Type B pancreatic cell (in vitro differentiated cells): ENCODE measurements at places on chromosomes 7 and 10. TPM values are rescaled to one million over a fixed set of nuclear protein-coding genes. Genes with fewer than 3 reads are reported as not detected.

The C7orf57 gene
- total RNA-seq, result 0.36 and 1.5 TPM in 2 replicates

- no peak for DNase-seq
- peaks cover 5% of the 10 kb centered on the region for H3K36me3 ChIP-seq
- H3K27me3 ChIP-seq, result no peaks in the 10 kb centered on the region
- no peaks in the 10 kb centered on the region for H3K4me1 ChIP-seq
Measured at GRCh38 chr7:99201027-99201426, 6.9 kb downstream of the KPNA7 start.

The LRRC17 gene
- total RNA-seq, result 1.5 and 68.3 TPM in 2 replicates

DNA sequence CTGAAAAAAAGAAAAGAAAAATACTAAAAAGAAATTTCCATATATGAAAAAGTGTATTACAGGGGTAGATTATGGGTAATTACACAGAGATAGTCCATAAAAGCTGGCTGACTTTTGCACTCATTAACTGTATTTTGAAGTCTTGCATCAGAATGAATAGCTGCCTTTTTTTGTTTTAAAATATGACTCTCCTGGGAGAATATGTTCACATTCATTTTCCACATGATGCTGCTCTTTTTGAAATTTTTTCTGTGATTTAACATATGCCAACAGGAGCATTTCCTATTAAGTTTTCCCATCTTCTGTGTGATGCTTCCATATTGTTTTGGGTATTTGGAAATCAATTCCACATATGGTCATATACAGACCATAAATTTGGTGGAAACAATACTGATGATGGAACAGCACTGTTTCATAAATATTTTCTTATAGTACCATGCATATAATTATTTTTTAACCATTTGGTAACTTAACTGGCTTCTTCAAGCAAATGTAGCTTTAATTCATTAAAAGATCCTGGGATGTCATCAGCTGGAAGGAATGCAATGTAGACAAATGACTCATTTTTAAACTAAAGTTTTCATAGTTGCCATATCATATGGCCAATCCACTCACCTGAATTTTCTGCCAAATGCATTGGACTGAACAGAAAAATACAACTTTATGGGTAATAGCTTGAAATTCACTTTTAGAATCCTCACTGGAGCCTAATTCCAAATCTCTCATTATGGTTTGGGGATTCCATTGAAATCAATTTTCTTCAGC lies 313.9 kb upstream of the GLI3 start:
- H3K4me3 ChIP-seq, result no peak overlapping the region
- H3K27ac ChIP-seq, result no peak overlapping the region
- no peaks in the 10 kb centered on the region for H3K4me1 ChIP-seq
- H3K27me3 ChIP-seq, result no peaks in the 10 kb centered on the region
- peaks cover 3% of the 10 kb centered on the region for H3K36me3 ChIP-seq
- DNase-seq, result no peak

DNA sequence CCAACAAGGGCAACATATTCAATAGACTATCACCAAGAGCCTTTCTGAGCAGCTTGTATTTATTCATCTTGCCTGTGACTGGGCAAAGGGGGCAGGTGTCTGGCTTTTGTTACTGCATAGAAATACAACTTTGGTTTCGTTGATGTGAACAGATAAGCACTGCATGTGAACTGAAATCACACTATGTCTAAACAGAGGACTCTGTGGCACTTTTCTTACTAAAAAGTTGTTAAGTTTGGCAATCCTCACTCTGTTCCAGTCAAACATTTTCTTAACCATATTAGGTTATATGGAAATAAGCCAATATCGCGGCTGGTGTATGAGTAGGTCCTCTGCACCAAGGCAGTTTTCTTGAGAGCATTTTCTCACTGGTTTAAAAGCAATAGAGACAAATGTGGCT lies 48.5 kb downstream of the CALD1 start:
- H3K4me3 ChIP-seq, result no peak overlapping the region
- H3K27ac ChIP-seq, result no peak overlapping the region
- H3K27me3 ChIP-seq, result no peaks in the 10 kb centered on the region
- H3K4me1 ChIP-seq, result peaks cover 26% of the 10 kb centered on the region
- H3K36me3 ChIP-seq, result peaks cover 7% of the 10 kb centered on the region

DNA sequence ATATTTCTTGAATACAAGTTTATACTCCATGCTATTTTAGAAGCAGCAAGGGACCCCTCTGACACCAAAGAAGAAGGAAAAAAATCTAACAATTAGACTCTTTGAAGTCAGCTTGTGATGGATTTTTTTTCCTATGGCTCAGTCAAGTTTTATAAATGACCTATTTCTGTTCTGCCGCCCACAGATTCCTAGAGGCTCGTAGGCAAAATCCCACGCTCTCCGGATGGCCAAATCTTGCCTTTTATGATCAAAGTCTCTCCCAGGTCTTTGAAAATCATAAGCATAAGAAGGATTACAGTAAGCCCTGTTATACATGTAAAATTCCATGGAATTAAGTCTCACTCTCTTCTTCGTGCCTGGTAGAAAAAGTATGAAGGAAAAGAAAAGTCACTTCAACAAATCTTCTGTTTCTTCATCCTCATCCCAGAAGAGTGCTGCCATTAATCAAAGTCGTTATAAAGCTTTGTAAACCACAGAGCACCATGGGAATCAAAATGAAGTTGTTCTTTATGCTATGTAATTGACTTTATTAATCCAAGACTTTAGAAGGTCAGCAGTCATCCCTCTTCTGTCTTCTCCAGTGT lies 33.1 kb downstream of the ASB13 start:
- H3K36me3 ChIP-seq, result no peaks in the 10 kb centered on the region
- H3K4me3 ChIP-seq, result peak overlapping the region; percentile 51
- peaks cover 38% of the 10 kb centered on the region for H3K4me1 ChIP-seq
- peak overlapping the region; percentile 70 for H3K27ac ChIP-seq
- no peak for DNase-seq

DNA sequence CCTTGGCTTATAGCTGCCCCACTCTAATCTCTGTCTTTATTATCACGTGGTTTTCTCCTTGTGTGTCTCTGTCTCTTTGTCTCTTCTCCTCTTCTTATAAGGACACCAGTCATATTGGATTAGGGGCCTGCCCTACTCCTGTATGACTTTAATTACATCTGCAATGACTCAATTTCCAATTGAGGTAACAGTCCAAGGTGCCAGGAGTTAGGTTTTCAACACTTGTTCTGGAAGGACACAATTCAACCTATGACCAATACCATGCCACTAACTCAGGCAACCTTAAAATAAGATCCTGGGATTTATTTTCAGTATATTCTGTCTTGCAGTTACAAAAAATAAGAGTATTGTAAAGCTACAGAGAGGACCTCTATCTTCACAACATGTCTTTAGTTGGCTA lies 21.6 kb upstream of the MET start:
- no peaks in the 10 kb centered on the region for H3K27me3 ChIP-seq
- H3K27ac ChIP-seq, result no peak overlapping the region
- H3K4me1 ChIP-seq, result peaks cover 3% of the 10 kb centered on the region
- H3K4me3 ChIP-seq, result no peak overlapping the region
- DNase-seq, result no peak

The SPDYE6 gene
- total RNA-seq, result not detected in 2 replicates

- no peaks in the 10 kb centered on the region for H3K4me1 ChIP-seq
- no peak for DNase-seq
- H3K4me3 ChIP-seq, result no peak overlapping the region
Measured at GRCh38 chr7:52436278-52436677, 599.2 kb upstream of the POM121L12 start.

DNA sequence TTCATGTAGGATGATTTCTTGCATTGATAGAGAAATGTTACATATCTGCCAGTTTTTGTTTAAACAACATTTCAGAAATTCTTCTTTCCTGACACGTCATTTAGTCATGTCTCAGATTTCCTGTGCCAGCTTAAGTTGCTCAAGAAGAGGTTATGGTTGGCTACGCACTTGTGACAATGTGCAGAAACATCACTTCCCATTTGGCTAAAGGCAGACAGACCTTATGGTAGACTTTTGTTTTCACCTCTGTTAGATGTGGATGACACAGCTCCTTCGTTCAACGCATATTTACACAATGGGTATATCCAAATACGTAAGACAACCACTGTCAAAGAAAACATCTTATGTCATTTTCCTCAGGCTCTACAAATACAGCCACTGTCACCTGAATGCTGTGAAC lies 125.8 kb downstream of the DOCK4 start:
- no peaks in the 10 kb centered on the region for H3K36me3 ChIP-seq
- peaks cover 7% of the 10 kb centered on the region for H3K4me1 ChIP-seq
- no peak overlapping the region for H3K27ac ChIP-seq

DNA sequence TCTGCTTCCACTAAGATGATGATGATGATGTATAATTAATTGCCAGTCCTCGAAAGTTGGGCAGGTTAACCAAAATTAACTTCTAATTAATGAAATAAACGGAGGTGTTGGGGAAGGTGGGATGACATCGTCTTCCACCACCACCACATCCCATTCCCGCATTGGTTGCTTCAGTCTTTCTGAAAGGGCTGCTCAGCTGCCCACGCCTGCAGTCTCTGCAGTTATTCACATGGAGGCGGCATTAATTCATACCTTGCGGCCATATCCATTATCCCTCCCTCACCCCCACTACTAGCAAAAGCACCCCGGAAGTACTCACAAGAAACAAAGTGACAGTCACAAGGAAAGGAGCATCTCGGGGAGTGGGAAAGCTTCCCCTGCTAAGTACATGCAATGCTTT lies 387.9 kb downstream of the DPP6 start:
- no peak overlapping the region for H3K27ac ChIP-seq
- H3K36me3 ChIP-seq, result no peaks in the 10 kb centered on the region
- H3K27me3 ChIP-seq, result no peaks in the 10 kb centered on the region
- H3K4me3 ChIP-seq, result no peak overlapping the region

The ITIH5 gene
- 34.0 and 37.3 TPM in 2 replicates for total RNA-seq

DNA sequence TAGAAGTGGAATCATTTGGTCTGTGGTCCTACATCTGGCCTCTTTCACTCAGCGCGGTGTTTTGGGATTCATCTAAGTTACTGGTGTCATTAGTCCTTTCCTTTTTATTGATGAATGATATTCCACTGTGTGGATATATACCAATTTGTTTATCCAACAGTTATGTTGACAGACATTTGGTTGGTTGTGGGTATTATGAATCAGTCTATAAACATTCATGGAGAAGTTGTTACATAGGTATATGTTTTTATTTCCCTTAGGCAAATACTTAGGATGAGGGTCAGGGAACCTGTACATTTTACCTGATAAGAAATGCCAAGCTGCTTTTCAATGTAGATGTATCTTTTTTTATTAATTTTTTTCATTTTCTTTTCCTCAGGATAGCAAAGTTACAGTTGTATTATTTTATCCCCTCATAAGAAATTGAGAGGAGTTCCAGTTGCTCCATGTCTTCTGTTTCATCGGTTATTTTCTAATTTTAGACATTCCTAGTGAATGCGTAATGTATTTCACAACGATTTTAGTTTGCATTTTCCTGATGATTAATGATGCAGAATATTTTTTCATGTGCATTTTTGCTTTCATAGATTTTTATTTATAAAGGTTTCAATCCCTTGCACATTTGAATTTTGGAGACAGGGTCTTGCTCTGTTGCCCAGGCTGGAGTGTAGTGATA lies 203.8 kb upstream of the SH2B2 start:
- H3K4me1 ChIP-seq, result peaks cover 19% of the 10 kb centered on the region
- H3K27me3 ChIP-seq, result no peaks in the 10 kb centered on the region
- DNase-seq, result no peak
- H3K36me3 ChIP-seq, result peaks cover 26% of the 10 kb centered on the region
- no peak overlapping the region for H3K27ac ChIP-seq

- no peaks in the 10 kb centered on the region for H3K4me1 ChIP-seq
- H3K27me3 ChIP-seq, result peaks cover 3% of the 10 kb centered on the region
- H3K36me3 ChIP-seq, result no peaks in the 10 kb centered on the region
- H3K4me3 ChIP-seq, result no peak overlapping the region
Measured at GRCh38 chr10:132138133-132138532, 48.6 kb upstream of the DPYSL4 start.

DNA sequence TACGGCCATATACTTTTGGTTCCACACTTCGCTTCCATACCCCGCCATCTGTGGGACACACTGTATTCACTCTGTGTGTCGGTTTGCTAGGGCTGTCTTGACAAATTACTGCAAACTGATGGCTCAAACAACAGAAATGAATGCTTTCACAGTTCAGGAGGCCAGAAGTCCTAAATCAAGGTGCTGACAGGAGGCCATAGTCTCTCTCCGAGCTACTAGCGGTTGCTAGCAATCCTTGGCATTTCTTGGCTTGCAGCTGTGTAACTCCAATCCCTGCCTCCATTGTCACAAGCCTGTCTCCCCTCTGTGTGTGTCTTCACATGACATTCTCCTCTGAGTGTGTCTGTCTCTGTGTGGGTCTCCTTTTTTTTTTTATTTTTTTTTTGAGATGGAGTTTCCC lies 28.9 kb upstream of the BMPR1A start:
- no peak for DNase-seq
- no peak overlapping the region for H3K4me3 ChIP-seq
- H3K27ac ChIP-seq, result no peak overlapping the region
- no peaks in the 10 kb centered on the region for H3K27me3 ChIP-seq

DNA sequence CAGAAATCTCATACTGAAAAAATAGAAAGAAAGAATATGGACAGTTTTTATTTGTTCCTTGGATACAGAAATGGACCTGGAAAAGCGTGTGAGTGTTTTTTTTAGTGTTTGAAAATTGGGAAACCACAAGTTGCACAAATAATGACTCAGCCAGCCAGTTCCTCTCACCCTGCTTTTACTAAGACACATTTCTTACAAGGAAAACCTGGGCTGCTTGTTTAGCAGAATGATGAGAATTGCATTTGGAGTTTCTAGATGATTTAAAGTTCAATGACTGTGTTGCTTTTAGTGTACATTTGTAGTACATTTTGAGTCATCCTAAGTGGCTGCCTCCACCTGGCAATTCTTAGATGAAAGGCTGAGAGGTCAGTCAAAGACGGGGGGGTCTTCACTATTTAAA lies 218.7 kb downstream of the ABCA13 start:
- no peak overlapping the region for H3K4me3 ChIP-seq
- H3K4me1 ChIP-seq, result no peaks in the 10 kb centered on the region
- no peaks in the 10 kb centered on the region for H3K27me3 ChIP-seq
- H3K27ac ChIP-seq, result no peak overlapping the region
- no peaks in the 10 kb centered on the region for H3K36me3 ChIP-seq

GRCh38 chr10:18010050-18010449 lies 58.3 kb downstream of the SLC39A12 start:
- peaks cover 16% of the 10 kb centered on the region for H3K4me1 ChIP-seq
- H3K27ac ChIP-seq, result no peak overlapping the region
- H3K36me3 ChIP-seq, result no peaks in the 10 kb centered on the region
- DNase-seq, result no peak
- H3K27me3 ChIP-seq, result peaks cover 13% of the 10 kb centered on the region

DNA sequence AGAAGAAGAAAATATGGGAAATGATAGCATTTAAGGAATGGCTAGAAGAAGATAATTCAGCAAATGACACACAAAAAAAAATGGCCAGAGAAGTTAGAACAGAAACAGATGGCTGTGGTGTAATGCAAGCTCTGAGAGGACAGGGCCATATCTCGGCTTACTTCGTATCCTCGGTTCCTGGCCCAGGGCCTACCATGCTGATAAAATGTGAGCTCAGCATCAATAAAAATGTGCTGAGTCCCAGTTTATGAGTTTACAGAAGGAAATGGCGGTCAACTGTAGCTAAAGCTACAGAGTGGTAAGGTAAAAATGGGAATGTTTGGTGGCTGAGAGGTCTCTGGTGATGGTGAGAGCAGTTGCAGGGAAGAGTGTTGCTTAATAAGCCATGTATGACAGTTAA lies 40.8 kb downstream of the HBP1 start:
- H3K27me3 ChIP-seq, result no peaks in the 10 kb centered on the region
- no peaks in the 10 kb centered on the region for H3K4me1 ChIP-seq
- no peak overlapping the region for H3K27ac ChIP-seq
- no peak for DNase-seq
- H3K4me3 ChIP-seq, result no peak overlapping the region

The NODAL gene
- total RNA-seq, result not detected in 2 replicates

The PILRA gene
- total RNA-seq, result 2.1 and 2.8 TPM in 2 replicates

GRCh38 chr7:139745678-139746143 lies 32.1 kb downstream of the HIPK2 start:
- peaks cover 21% of the 10 kb centered on the region for H3K36me3 ChIP-seq
- H3K4me1 ChIP-seq, result peaks cover 54% of the 10 kb centered on the region
- peak overlapping the region; percentile 23 for H3K27ac ChIP-seq
- H3K4me3 ChIP-seq, result peak overlapping the region; percentile 22
